ENCODE measurements at places on chromosomes 13 and 19. TPM values are rescaled to one million over a fixed set of nuclear protein-coding genes. Genes with fewer than 3 reads are reported as not detected.

OVOL3 gene
- total RNA-seq, result not detected

LENG1 gene
- 7.8 TPM for total RNA-seq

VSIG10L gene
- total RNA-seq, result 0.17 TPM

SIGLEC7 gene
- total RNA-seq, result not detected

CFAP97D2 gene
- total RNA-seq, result not detected

COL4A2 gene
- 1,320 TPM for total RNA-seq

CCDC70 gene
- total RNA-seq, result not detected

LIG1 gene
- 32.5 TPM for total RNA-seq

CPT1C gene
- total RNA-seq, result 19.1 TPM

ZNF765 gene
- 19.9 TPM for total RNA-seq

SYNGR4 gene
- not detected for total RNA-seq

ZNF699 gene
- 9.4 TPM for total RNA-seq

ZNF534 gene
- total RNA-seq, result not detected

KLF12 gene
- total RNA-seq, result 4.8 TPM

PSG11 gene
- not detected for total RNA-seq

FCAR gene
- not detected for total RNA-seq

KLK4 gene
- not detected for total RNA-seq

AP1M2 gene
- total RNA-seq, result not detected

HPN gene
- total RNA-seq, result 0.17 TPM

ZNF587B gene
- 27.2 TPM for total RNA-seq

PPM1N gene
- 0.60 TPM for total RNA-seq

HSPB6 gene
- total RNA-seq, result 0.17 TPM

LENG9 gene
- 7.5 TPM for total RNA-seq

TMPRSS9 gene
- under 0.01 TPM for total RNA-seq

U2AF1L4 gene
- total RNA-seq, result 2.9 TPM

SLC7A10 gene
- 0.17 TPM for total RNA-seq

PSG6 gene
- not detected for total RNA-seq

LRRC25 gene
- not detected for total RNA-seq

DIRAS1 gene
- total RNA-seq, result 0.23 TPM

CEACAM8 gene
- total RNA-seq, result not detected

SLC10A2 gene
- not detected for total RNA-seq

C19orf85 gene
- not detected for total RNA-seq

ZNF177 gene
- total RNA-seq, result 3.1 TPM

FARP1 gene
- total RNA-seq, result 27.0 TPM

ZNF284 gene
- total RNA-seq, result 2.4 TPM

SMIM44 gene
- not detected for total RNA-seq

PODNL1 gene
- total RNA-seq, result 0.09 TPM

TEX29 gene
- 0.14 TPM for total RNA-seq
